ENCODE measurements at places on chromosomes 16 and 17. TPM values are rescaled to one million over a fixed set of nuclear protein-coding genes. Genes with fewer than 3 reads are reported as not detected.

SRL gene
- total RNA-seq = not detected

DNA sequence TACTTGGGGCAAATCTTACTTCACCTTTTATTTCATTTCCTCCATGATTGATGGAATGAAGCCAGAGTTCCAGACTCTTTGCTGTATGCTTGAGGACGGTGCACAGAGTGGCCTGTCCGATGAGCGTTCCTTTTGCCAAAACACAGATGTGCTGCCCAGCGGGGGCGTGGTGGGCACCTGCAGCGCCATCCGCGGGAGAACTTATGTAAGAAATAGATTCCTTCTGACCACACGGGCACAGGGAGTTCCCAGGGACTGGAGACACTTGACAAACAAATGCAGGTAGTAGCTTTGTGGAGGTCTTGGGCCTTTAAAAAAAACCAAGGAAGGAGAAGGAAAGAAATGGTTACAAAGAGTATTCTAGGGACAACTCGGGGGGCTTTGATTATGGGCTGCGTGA is 30.6 kb downstream of the CRAMP1 start:
- no peak for DNase-seq

WRAP53 gene
- total RNA-seq = 18.5 TPM

DNA sequence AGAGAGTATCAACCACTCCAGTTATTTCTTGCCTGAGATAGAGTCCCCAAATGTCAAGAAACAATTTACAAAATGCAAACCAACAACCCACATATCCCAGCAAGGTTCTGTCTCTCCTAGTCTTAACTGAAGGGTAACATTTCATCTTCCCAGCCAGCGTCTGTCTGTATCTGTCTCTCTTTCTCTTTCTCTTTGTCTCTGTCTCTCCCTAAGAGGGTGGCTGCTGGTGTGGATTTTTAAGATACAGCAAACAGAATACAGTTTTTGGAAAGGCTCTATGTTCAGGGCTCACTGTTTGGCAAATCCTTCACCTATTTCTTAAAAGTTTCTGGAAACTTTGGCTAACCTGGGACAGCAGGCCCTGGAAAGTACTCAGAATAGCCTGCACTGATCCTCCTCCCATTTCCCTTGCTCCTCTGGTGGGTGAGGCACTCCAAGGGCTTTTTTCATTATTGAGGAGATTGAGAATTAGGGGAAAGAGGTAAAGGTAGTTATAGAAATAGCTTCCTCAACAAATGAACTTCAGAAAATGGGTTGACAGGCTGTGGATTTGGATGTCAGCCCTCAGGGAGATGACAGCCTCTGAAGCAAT is 6.2 kb downstream of the HOXB4 start:
- DNase-seq = peak; percentile 64

GRCh38 chr17:73575470-73576221 is 68.6 kb downstream of the SDK2 start:
- DNase-seq = no peak

DNA sequence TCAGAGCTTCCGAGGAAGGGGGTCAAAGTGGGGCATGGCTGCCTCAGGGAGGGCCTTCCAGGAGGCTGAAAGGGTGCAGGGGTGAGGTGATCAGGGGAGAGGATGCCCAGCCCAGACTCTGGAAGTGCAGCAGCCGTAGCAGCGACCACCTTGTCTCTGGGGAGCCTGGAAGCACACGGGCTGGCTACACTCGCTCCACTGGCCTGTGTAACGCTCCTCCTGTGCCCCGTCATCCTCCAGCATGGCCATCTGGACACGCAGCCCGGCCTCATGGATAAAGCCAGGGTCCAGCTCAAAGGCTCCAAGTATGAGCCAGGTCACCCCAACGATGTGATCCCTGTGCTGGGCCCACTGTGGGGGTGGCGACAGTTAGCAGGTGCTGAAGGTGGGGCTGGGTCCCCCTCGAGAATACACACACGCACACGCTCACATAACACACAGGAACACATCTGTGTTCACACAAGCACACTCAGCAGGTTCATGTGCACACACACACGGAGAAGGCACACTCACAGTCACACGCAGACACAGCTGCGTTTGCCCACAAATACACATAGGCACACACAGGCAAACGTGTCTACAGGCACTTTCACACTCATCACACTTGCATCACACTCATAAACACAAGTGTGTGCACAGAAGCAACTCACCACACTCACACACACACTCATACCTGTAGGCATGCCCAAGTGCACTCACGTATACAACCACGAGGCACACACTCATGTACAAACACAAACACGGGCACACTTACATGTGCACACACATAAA is 19.3 kb downstream of the POLR3K start:
- no peak for DNase-seq

GRCh38 chr17:55567240-55568214 is 56.3 kb upstream of the SMIM36 start:
- no peak for DNase-seq

DNA sequence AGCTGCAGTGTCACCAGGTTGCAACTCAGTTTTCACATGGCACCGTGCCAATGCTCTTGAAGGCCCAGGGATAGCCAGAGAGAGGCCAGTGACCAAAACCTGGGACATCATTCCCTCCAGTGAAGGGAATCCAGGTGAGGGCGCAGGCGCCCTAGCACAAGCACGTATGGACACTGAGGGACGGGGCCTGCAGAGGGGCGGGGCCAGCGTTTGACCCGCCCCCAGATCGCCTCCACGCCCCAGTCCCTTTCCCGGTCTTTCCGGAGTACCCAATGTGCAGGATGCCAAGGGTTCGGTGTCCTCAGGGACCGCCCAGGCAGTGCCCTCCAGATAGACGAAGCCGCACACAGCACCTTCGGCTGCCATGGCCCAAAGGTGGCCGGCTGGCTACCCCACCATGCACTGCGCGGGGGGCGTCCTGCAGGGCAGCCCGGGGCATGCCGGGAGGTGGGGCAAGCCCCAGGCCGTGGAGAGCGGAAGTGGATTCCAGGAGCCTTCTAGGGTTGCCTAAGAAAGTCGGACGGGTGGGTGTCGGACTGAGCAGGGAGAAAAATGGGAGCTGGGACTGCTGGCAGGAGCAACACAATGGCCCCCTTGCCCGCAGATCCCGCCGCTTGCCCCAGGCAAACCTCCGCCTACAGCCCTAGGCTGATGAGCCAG is 4.6 kb downstream of the SLC12A4 start:
- no peak for DNase-seq

- DNase-seq = no peak
These were observed 236.8 kb downstream of the IRX3 start for GRCh38 chr16:54049591-54050458.

GRCh38 chr16:75273054-75273925 is 21.9 kb upstream of the BCAR1 start:
- DNase-seq = no peak

- DNase-seq = no peak
These were observed 1327.3 kb upstream of the GOT2 start for GRCh38 chr16:60061396-60061795.

- no peak for DNase-seq
These were observed 11.6 kb upstream of the TMEM100 start for GRCh38 chr17:55734128-55734781.

All from HT-29 (cell line).